ENCODE measurements at places on chromosomes 6 and 20.

DNA sequence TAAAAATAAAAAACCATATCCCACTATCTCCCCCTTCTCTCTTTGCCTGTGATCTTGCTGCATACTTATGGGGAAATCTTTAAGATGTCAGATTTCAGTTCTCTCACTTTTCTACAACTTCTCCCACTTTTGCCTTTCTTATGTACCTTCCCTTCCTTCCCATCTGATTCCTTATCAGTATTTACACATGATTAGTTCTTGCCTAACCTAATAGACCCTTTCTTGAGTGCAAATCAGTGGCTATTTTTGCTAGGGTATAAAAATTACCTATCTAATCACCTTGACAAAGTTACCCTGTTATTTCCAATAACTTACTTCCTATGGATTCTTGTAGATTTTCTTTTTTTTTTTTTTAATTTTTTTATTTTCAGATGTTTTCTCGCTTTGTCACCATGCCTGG lies 75.7 kb downstream of the PTPRA start:
- DNase-seq = no peak

DNA sequence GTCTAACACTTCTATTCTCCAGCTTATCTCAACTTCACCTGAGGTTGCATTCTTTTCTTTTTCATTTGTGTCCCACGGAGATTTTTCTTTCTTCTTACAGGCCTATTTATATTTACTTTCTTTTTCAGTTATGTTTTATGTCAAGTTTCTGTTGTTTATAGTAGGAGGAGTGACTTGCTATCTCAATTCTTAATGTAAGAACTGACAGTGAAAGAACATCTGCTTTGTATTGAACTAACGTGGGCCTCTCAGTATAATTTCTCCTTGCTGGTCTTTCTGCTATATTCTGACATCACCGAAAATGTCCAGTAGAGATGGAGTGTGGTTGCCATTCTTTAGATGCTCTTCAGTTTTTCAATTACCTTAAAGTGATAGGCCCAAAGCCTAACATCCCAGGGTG lies 521.7 kb downstream of the EPM2A start:
- DNase-seq = no peak

- no peak for DNase-seq
Observed at GRCh38 chr6:44833248-44833647, 445.7 kb downstream of the CDC5L start.

DNA sequence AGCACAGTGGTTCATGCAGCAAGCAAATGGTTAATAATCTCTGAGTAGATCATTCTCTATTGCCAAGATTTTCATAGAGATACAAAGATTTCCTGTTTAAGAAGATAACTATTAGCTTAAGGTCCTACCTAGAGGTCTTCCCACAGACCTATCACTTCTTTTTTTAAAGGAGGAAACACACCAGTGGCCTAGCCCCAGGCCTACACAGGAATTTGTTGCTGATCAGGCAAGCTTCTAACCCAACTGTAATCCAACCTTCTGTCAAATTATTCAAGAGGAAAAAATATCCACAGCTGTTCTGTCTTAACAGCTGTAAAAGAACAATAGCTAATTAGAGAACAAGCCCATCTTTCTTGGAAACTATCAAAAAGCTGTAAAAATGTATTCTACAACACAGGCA lies 332.8 kb downstream of the BTBD9 start:
- DNase-seq = no peak

- peak; percentile 95 for DNase-seq
Observed at GRCh38 chr6:33579828-33580714, at the start of gene BAK1. BAK1 (minus strand) TSS chr6:33580276; CDS start chr6:33577604, 2,672 bp downstream.

- no peak for DNase-seq
Observed at GRCh38 chr20:17023806-17024205, 203.0 kb upstream of the PCSK2 start.

DNA sequence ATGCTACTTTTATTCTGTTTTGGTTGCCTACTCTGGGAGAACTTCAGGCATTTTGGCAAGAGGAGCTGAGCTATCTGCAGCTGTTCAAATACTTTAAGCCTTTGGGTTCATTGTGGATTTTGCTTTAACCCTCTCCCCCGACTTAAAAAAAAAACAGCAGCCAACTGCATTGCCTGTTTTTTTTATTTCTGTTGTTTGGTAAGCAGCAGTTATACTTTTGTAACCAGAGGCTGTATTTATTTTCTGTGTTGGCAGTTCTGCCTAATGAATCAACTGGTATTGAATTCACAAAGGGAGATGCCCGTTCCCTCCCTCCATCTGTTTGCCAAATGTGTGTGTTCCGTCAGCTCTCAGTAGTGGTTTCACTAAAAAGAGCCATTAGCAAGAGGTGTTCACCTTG lies 484.0 kb downstream of the UTRN start:
- peak; percentile 15 for DNase-seq

GRCh38 chr6:162728706-162729105 lies 932 bp downstream of the PACRG start:
- DNase-seq = no peak

DNA sequence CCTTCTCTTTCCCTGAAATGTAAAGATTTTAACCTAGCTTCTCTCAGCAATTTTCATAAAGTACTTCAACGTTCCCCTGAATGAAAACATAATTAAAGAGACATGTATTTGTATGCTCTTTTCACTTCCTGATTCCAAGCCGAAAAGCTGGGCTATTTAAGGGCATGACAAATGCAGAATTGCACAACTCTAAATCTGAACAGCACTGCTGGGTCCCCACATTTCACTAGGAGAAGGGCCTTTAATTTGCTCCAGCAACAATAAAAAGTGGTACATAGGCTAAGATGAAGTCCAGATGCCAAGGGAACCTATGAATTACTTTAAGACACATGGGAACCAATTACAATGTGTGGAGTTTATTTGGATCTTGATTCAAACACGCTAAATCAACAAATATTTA lies 42.0 kb downstream of the IRAK1BP1 start:
- no peak for DNase-seq

DNA sequence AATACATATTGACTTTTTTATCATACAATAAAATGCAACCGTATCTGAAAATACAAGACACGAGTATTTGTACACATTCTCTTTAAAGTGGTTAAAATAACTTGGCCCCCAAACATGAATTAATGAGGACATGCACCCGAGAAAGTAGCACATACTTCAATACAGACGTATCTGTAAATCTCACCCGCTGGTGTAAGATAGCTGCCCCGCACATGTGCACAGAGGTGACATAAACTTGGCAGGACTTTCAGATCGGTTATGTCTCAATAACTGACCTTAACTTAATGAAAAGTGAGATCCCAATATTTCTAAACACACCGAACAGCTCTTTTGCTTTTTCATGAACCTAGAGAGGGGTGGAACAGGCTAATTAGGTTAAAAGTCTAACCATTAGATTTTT lies 91.5 kb upstream of the RPS6KA2 start:
- DNase-seq = no peak

- DNase-seq = no peak
Observed at GRCh38 chr6:122426597-122426996, 27.1 kb downstream of the HSF2 start.

GRCh38 chr20:14580418-14581074 lies 243.1 kb upstream of the FLRT3 start:
- no peak for DNase-seq

Measured in pancreas (tissue), 10 donors.